Large intestine (tissue), 12 donors: ENCODE measurements at places on chromosomes 3 and 15. TPM values are rescaled to one million over a fixed set of nuclear protein-coding genes. Genes with fewer than 3 reads are reported as not detected.
A peak's percentile ranks its signal among the peaks of the same experiment; 100 is the strongest.

- DNase-seq = peak; percentile 38
Observed at GRCh38 chr15:68275165-68275746, 2.3 kb upstream of the FEM1B start.

DNA sequence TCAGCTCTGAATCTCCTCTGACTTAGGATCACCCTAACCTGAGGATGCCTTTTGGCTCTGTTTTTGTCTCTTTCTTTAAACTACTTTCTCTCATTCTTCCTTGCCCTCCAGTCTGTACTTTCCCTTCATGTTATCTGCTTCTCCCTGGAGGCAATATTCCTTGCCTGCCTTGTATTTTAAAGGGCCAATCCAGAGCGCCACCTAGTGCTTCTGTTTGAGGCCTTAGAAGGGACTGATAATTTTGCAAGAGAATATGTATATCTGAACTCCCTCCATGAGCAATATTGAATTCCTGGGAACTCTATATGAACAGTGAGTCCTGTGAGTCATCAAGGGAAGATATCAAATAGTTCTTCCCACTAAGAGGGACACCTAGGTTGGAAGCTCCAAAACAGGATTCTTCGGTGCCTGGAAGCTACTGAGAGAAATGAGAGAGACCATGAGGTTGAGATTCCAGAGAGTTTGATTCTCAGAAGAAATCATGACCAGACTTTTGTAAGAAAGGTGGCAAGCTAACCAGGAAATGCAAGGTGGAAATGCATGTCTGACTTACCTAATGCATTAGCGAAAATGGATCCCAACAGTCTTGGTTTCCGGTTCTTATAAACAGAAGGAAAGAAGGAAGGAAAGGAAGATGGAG lies 203.8 kb upstream of the CD96 start:
- DNase-seq = peak; percentile 69

- DNase-seq = no peak
Observed at GRCh38 chr3:187706971-187707370, 4.6 kb upstream of the RTP2 start.

DNA sequence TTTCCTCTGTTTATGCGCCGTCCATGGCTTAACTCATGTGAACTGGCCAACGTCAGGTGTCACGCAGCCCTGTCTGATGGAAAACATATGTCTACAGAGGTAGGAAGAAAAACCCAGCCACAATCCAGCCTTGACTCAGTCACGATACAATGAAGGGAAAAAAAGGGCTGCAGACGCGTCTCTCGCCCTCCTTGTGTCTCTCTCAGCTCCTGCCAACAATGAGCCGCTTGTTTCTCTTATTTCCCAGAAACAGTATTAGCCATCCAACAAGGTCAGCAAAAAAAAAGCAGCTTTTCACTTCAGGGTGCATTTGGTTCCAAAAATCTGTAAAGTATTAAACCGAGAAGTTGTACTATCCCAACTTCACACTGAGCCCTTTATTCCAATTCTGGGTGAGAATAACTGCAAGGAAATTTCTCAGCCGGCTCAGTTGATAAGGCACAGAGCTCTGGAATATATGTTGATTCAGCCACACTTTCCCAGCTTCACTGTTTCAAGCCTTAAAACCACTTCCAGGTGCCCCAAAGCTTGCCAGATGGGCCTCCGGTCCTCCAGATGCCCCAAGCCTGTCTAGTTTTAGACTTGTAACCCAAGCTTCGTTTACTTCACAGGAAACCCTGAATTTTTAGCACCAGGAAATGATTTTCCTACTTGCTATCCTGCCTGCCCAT lies 79.4 kb downstream of the TM4SF4 start:
- peak; percentile 26 for DNase-seq

- DNase-seq = no peak
Observed at GRCh38 chr15:74460298-74460697, 662 bp downstream of the UBL7 start.

DNA sequence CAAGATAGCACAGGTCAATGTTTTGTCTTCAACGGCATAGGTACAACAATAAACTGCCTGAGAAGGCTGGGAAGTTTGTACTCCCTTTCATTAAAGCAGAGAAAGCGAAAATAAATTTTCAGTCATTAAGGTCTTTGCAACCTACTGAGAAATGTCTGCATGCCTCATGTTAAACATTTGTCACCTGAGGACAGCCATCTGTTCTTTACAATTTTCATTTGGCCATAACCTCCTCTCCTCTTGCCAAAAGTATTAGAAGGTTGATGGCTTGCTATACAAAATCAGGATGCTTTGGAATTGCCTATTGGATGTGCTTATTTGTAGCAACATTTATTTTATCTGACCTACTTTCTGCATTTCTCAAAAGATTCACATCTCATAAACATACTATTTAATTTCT lies 122.7 kb downstream of the GOLIM4 start:
- no peak for DNase-seq

GRCh38 chr3:195705081-195705991 lies 15.4 kb upstream of the MUC20 start:
- DNase-seq = peak; percentile 65

- DNase-seq = no peak
Observed at GRCh38 chr3:189838291-189838690, 207.1 kb downstream of the TP63 start.

DNA sequence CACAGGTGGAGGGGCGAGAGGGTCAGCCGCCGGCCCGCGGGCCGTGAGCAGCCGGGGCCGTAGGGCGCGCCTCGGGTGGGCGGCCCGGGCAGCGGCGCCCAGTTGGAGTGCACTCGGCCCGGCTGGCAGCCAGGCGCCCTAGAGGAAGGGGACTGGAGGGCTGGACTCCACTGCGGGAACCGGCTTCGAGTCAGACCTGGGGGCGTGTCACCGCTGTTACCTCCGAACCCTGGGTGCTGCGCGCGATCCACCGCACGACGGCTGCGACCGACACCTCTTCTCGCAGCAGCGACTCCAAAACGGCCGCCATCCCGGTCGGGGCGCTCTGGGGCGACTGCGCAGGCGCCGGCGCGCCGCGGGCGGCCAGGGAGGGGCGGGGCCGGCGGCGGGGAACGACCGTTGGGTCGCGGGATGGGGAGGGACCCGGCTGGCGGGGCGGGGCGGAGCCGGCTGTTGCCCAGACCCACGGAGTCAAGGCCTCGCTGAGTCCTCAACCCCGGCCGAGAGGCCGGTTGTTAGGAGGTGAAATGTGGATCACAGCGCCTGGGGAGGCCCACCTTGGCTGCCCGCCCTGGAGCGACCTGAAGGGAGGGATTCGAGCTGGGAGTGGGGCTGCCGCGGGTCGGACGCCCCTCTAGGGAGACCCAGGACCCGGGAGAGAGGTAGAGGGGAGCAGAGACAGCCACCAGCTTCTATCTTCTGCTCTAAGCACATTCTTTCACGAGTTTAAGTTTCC lies at the start of gene CDAN1:
TSS of gene CDAN1 (minus strand) at position 336 of the 736 bp plus-strand sequence. CDS start at position 310, 26 bp downstream.
- peak; percentile 83 for DNase-seq

GRCh38 chr15:79673416-79674123 lies 223.2 kb downstream of the MTHFS start:
- no peak for DNase-seq

Gene PIAS1
- polyA plus RNA-seq = 46.5 TPM

GRCh38 chr3:193021506-193022010 lies 103.9 kb upstream of the MB21D2 start:
- DNase-seq = no peak

DNA sequence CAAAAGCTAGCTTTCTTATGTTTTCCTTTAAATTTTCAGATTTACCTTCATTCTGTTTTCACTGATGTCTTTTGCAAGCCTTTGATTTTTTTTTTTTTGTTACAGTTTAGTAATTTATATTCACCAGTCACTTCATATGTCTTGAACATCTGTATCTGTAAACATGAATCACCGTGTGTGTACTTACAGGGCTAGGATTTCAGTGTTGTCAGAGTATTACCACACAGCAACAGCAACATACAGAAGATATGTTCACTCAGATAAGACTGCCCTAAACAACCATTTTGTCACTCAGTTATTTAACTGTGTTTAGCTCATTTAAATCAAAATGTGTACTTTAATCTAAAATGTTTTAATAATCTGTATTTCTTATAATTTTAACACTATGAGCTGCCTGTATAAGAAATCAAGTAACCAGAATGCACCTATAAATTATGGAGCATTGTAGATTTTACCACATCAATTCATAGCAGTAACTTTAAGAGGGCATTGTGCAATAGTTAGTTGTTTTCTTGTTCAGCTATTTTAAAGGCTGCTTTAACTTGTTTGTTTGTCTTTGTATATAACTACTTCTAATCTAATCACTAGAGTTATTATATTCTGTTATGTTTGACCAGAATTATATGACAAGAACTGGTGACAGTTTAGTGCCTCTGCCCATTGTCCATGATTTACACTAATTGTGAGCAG lies 50.4 kb downstream of the GHSR start:
- DNase-seq = no peak

GRCh38 chr3:69748503-69748902 lies 9.2 kb downstream of the MITF start:
- DNase-seq = no peak

GRCh38 chr3:45435961-45436360 lies 47.6 kb downstream of the LARS2 start:
- DNase-seq = no peak

DNA sequence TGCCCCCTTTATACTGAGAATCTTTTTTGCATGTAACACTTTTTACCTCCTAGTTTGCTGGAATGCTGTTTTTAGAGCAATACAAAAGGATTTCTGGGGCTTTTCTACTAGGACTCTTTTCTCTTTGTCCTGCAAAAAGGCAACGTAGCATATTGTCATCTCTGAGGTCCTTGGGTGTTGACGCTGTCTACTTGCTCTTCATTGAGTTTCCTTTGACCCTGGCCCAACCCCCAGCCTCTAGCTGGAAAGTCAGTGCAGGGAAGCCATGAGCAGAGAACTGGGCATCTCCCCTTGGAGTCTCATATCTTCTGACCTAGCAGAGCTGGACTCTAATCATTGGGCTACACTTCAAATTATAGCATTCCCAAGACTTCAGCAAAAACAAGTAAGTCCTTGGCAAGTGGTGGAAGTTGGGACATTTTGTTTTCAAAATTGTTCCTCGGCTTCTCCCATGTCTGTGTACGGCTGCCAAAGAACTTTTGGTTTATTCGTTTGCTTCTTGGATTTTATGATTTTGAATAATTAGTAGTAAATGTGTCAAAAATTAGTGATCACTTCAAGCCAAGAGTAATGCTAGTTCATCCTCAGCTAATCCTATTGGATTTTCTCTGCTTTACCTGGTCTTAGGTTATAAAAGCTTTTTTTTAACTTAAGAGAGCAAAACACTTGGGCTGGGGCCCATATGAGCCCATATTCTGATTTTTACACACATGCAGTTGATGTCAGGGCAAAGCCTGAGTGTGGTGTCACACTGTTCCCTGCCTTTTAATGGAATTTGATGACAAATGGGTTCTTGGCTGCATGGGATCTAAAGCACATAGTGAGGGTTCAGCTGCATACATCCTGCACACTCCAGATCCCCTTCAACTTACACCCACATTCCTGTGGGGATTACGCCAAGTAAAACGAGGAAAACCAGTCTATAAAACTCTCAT lies 419.5 kb upstream of the C2CD4B start:
- DNase-seq = no peak

DNA sequence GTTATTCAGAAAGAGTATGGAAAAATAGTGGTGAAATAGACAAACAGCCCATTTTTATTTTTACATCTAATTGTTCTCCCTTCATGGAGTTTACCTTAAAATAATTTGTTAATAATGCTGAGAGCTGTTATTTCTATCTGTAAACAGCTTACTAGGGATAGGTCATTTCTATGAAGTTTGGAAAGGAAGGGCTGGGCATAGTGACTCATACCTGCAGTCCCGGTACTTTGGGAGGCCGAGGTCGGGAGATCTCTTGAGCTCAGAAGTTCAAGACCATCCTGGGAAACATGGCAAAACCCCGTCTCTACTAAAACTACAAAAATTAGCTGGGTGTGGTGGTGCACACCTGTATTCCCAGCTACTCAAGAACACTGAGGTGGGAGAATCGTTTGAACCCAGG lies 624.3 kb upstream of the LMCD1 start:
- DNase-seq = no peak

GRCh38 chr3:167733961-167734497 lies 663 bp downstream of the PDCD10 start:
- DNase-seq = peak; percentile 21

DNA sequence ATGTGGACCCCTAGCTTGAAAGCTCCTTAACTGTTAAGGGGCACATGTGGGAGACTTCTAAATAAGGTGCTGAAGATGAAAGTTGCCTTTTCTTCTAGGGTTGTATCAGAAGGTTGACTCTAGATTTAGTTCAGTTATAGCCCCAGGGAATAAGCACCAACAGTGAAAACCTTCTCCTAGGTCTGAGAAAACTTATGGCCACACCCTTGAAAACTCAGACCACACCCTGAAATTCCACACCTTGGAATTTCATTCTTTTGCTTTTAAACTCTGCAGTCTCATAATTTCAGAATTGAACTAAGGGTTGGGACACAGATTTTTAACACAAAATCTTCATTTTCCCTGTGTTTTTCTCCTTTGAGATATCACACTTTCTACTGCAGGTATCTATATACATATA lies 355.8 kb upstream of the IL12A start:
- no peak for DNase-seq

Gene NANOGP8
- 0.30 TPM for polyA plus RNA-seq

DNA sequence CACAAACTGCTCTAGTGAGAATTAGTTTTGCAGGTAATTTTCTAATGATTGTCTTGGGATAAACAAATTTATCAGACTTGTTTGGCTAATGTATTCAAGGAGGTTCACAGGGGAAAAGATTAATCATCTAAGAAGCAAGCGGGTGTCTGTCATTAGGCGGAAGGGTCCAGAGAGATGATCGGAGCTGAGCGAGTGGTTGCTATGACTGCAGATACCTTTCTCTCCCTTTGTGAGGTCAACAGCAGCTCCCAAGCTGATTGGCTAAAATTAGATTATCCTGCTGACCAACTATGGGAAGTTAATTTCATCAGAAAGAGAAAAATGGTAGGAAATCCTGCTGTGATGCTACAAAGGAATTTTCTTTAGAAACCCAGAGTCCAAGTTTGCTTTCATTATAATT lies 276.0 kb downstream of the SOX2 start:
- DNase-seq = peak; percentile 19

DNA sequence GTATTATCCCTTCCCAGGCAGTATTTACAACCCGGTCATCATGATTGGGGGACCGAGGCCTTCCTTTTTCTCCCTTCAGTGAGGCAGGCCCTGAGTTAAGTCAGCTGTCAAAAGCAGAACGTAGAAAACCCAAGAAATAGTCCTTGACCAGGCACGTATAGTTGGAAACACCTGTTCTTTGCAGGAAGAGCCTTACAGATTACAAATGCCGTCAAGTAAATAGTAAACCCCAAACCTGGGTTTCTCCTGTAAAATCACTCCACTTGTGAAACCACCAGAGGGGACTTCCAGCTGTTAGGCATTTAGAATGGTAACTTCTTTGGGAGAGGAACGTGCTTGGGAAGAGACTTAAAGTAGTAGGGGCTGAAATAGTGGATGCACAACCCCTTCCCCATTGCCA lies 1.0 kb upstream of the BTBD1 start:
- DNase-seq = no peak

GRCh38 chr3:25724948-25725645 lies 58.1 kb downstream of the NGLY1 start:
- DNase-seq = no peak

Gene SLC28A2
- polyA plus RNA-seq = 16.8 TPM

DNA sequence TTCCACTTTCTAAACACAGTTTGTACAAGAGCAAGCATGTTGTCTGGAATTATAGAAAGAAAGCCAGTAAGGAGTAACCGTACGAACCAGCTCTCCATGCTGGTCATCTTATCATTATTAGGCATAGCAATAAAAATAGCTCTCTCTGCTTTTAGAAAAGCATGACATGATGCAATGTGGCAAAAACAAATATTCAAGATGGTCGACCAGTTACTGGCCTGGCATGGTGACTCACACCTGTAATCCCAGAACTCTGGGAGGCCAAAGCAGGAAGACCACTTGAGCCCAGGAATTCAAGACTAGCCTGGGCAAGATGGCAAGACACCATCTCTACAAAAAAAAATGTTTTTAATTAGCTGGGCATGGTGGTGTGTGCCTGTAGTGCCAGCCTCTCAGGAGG lies 2.6 kb upstream of the MAP4 start:
- no peak for DNase-seq
